RCC 7860 (cell line): ENCODE measurements at places on chromosomes 5 and 9.

DNA sequence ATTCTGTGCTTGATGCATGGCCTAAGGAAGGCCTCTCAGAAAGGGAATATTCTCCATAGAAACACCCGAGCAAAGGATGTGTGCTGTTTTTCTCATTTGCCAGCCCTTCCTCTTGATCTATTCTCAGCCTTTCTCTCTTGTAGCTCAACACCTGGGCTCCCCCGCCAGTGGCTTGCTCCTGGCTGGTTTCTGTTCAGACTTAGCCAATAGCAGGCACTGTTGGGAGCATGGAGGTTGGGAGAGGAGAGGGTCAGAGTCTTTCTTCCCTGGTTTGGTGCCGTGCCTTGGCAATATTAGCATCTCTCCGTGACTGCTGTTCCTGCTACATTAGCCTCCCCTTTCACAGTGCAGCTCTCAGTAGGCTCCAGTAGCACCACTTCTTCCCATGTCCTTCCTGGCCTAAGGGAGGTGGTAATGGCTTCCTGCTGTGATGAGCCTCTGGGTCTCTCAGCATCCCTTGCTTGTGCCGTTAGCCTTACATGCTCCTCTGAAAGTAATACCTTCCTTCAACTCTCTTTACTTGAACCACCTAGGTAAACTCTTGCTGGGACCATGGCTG, 269.7 kb upstream of the GAS1 start:
- no peak for DNase-seq

GRCh38 chr9:125428060-125428901, 166.7 kb downstream of the GAPVD1 start:
- no peak for DNase-seq

GRCh38 chr9:100515578-100516494, 42.9 kb downstream of the TMEFF1 start:
- DNase-seq: no peak

DNA sequence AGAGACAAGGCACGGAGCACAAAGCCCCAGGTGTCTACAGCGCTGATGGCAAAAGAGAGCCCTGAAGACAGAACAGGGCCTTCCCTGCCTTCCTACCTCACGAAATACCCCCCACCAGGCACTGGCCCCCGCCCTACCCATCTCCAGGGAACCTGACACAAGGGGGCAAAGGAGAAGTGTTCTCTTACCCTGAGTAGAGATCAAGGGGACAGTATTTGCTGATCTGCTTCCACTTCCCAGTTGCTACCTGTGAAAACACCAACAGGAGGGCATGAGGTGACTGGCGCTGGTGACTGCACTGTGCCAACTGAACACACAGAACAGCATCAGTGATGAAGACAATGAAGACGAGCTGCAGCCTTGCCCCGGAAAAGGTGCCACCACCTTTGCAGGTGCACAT, 27.4 kb downstream of the IPPK start:
- no peak for DNase-seq

DNA sequence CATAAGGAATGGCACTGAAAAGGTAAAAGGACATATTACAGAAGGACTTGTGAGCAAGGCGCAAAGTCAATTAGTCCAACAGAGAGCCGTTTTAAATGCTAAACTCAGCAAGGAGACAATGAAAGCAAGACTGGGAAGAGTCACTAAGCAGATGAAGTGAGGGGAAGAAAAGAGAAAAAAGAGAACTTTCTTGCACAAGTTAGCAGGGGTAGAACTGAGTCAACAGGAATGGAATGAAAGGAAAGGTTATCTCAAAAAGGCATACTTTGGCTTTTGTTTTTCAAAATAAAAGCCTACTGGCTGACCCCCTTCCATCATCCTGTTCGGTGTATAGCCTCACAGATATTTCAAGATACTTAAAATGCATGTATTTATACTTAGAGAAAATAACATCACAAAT, 75.0 kb downstream of the NR6A1 start:
- DNase-seq: peak; percentile 77

DNA sequence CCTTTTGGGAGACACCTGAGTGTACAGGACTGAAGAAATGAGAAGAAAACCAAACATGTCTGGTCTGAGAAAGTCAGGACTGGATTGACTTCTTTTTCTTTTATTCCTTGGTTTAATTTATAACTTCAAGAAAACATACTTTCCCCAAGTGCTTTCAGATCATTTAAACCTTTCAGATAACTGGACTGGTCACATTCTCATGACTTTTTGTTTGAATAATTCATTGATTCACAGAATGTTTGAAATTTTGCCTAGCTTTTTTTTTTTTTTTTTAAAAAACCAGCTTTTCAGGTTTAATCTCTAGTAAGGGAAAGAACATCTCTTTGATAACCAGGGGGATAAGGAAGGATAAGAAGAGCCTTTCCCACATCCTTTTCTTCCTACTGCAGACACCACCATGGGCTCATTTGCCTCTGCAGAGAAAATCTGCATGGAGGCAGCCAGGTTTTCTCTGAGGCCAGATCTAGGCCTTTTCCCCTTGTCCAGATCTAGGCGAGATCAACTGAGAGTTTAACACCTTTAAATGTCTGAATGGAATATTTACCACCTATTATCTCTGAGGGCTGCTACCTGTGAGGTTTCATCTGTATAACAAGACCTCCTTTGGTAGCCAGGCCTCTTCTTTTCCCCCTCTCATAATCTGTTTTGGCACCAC, 45.0 kb upstream of the SLC28A3 start:
- DNase-seq: no peak

- no peak for DNase-seq
Measured at GRCh38 chr5:164672931-164673694, 1167.7 kb downstream of the MAT2B start.

GRCh38 chr5:170444181-170444580, 55.0 kb upstream of the KCNMB1 start:
- DNase-seq: no peak

DNA sequence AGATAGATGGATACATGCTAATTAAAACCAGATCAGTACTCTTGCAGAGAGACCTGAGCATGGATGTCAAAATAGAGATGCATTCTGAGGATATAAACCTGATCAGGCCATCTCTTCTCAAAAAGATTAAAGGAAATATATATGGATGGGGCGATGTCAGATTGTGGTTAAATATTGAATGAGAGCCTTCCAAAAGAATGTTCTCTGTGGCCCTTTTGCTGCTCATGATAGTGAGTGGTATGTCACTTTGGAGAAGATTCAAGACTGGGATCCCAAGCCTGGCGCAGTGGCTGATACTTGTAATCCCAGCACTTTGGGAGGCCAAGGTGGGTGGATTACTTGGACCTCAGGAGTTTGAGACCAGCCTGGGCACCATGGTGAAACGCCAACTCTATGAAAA, 20.5 kb downstream of the ZNF131 start:
- DNase-seq: no peak

GRCh38 chr5:147303251-147303650, 68.4 kb downstream of the STK32A start:
- no peak for DNase-seq

GRCh38 chr5:89342106-89342876, 459.3 kb upstream of the MEF2C start:
- DNase-seq: no peak

GRCh38 chr5:17279487-17279886, 62.1 kb downstream of the BASP1 start:
- no peak for DNase-seq

GRCh38 chr5:157845914-157846598, 12.9 kb downstream of the CLINT1 start:
- DNase-seq: no peak

DNA sequence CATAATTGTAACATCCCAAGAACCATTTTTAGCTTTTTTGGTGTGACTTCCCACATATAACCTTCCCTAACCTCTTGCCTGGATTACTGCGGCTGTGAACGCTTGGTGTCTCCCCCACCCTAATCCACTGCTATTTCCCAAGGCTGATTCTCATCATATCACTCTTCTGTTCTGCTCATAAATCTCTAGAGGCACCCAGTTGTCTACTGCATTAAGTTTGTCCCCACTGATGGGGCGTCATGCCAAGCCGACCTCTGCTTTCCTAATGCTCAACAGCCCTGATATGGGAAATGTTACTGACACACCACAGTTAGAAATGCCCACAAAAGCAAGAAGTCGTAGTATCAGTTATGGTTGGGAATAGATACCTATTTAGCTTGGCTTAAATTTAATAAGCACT, 24.4 kb downstream of the NPR3 start:
- DNase-seq: no peak

- DNase-seq: no peak
Measured at GRCh38 chr5:607541-608428, 4.4 kb upstream of the CEP72 start.

DNA sequence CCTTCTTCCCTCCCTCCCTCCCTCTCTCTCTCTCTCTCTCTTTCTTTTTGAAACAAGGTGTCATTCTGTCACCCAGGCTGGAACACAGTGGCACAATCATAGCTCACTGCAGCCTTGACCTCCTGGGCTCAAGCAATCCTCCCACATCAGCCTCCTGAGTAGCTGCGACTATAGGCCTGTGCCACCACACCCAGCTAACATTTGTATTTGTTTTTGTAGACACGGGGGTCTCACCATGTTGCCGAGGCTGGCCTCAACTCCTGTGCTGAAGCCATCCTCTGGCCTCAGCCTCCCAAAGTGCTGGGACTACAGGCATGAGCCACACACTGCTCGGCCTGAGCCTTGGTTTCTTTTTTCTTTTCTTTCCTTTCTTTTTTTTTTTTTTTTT, 45.8 kb downstream of the PLPP7 start:
- no peak for DNase-seq

DNA sequence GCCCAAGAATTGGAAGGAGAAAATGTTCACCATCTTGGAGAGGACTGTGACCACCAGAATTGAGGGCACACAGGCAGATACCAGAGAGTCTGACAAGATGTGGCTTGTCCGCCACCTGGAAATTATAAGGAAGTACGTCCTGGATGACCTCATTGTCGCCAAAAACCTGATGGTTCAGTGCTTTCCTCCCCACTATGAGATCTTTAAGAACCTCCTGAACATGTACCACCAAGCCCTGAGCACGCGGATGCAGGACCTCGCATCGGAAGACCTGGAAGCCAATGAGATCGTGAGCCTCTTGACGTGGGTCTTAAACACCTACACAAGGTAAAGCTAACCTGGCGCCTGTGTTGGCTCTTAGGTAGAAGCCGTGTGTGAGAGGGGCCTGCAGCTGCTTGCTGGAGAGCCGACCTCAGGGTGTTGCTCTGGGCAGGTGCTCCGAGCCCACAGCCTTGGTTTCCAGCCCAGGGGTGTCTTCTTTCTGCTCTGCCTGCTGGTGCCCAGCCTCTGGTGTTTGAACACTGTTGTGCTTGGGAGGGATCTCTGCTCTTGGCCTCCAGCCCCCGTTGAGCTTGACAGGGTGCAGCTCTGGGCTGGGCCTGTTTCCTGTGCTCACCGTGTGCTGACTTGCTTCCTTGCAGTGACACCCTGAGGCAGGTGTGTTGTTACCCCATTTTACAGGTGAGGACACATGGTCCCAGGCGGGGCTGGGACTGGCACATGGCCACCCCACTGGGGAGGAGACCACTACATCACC, 10.9 kb downstream of the EXOC3 start:
- no peak for DNase-seq

- peak; percentile 60 for DNase-seq
Measured at GRCh38 chr5:74630453-74631066, 10.0 kb downstream of the ENC1 start.

- peak; percentile 45 for DNase-seq
Measured at GRCh38 chr5:56829137-56829908, 14.0 kb downstream of the MAP3K1 start.

- DNase-seq: no peak
Measured at GRCh38 chr5:53063176-53063575, 46.4 kb downstream of the MOCS2 start.

- DNase-seq: no peak
Measured at GRCh38 chr5:58072300-58072965, 387.5 kb downstream of the PLK2 start.

DNA sequence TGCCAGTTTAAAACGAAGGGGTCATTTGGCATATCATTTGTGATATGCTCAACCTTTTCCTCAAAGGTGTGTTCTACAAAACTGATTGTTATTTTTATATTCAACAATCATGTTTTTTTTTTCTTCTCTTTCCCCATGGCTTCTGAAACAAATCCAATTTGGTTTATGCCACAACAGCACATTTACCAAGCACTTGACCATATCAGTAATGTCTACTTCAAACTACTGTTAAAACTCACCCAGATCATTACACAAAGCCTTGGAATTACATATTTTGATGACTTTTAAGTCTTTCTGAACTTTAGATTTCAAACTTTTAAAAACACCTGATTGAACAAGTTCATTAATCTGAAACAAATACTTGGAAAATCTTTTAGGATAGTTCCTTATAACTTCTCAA, 29.2 kb downstream of the PWWP2A start:
- DNase-seq: no peak

GRCh38 chr9:15373881-15374280, 48.8 kb upstream of the SNAPC3 start:
- DNase-seq: no peak

- no peak for DNase-seq
Measured at GRCh38 chr5:5386329-5386728, 36.1 kb upstream of the ICE1 start.

- peak; percentile 67 for DNase-seq
Measured at GRCh38 chr9:110016340-110016739, 191.6 kb downstream of the C9orf152 start.

GRCh38 chr9:76996700-76997099, 22.8 kb upstream of the FOXB2 start:
- DNase-seq: peak; percentile 10
